Neural crest cell (in vitro differentiated cells): ENCODE measurements at places on chromosomes 2 and 18. TPM values are rescaled to one million over a fixed set of nuclear protein-coding genes. Genes with fewer than 3 reads are reported as not detected.

Gene KIAA2012
- total RNA-seq, result 0.07 and 0.34 TPM in 2 replicates

Gene RNASEH1
- total RNA-seq, result 28.9 and 33.7 TPM in 2 replicates

Gene PROC
- not detected in 2 replicates for total RNA-seq

GRCh38 chr2:158346032-158346431 is 110.5 kb downstream of the CCDC148 start:
- no peak overlapping the region for H3K27ac ChIP-seq
- DNase-seq, result no peak
- H3K4me3 ChIP-seq, result no peak overlapping the region
- H3K36me3 ChIP-seq, result peaks cover 2% of the 10 kb centered on the region

GRCh38 chr2:46120792-46121555 is 176.2 kb upstream of the EPAS1 start:
- no peaks in the 10 kb centered on the region for H3K36me3 ChIP-seq
- H3K27ac ChIP-seq, result no peak overlapping the region
- no peak overlapping the region for H3K4me3 ChIP-seq

DNA sequence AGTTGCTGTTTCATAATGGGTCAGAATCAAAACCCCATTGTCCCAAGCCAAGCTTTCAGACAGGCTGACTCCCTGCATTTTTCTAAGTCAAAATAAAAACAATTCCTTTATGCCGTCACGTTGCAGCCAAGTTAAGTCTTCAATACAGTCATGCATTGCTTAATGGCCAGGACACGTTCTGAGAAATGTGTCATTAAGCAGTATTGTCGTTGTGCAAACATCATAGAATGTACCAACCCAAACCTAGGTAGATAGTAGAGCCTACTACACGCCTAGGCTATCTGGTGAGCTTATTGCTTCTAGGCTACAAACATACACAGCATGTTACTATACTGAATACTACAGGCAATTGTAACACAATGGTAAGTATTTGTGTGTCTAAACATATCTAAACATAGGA is 160.4 kb upstream of the FOSL2 start:
- no peak overlapping the region for H3K4me3 ChIP-seq
- H3K27me3 ChIP-seq, result no peaks in the 10 kb centered on the region
- no peak for DNase-seq
- no peak overlapping the region for H3K27ac ChIP-seq

- peaks cover 47% of the 10 kb centered on the region for H3K4me1 ChIP-seq
- no peaks in the 10 kb centered on the region for H3K36me3 ChIP-seq
- no peak overlapping the region for H3K27ac ChIP-seq
- H3K27me3 ChIP-seq, result no peaks in the 10 kb centered on the region
- DNase-seq, result no peak
Measured at GRCh38 chr2:168189835-168190569, 57.4 kb downstream of the STK39 start.

DNA sequence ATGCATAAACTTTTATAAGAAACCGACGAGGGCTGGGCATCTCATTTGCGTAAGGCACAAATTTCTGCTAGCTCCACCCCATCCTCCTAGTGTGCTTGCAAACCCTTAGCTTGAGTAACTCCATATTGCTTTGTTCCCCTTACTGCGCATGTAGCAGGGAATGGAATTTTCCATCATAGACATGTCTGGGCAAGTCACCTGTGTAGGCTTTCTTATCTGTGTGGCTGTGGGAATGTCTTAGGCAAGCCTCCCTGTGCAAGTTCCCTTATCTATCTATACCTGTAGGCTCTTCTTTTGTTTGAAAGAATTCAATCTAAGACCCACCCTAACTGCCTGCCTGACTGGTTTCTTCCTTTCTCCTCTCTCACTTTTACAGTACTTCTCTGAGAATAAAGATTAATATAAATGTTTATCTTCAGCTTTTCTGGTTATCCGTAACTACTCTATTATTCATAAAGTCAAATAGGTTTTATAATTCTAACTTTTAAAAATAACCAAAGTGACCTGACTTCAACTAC is 217.6 kb upstream of the FIGN start:
- no peak overlapping the region for H3K27ac ChIP-seq
- H3K36me3 ChIP-seq, result no peaks in the 10 kb centered on the region
- DNase-seq, result no peak

DNA sequence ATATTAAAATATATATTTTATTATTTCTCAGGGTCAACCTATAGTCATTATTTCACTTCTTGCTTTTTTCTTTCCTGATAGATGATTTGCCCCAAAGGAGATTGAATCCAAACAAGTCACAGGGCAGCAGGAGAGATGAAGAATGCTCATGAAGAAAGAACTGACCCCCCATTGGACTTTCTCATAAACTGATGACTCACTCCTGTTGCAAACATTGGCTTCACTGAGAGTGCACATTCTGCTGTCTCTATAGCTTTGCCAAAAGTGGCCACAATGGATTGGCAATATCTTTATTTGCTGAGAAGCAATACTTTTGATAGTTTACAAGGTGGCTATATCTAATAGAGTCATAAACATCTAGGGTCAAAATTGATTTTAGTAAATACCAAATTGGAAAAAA is 55.9 kb upstream of the ZNF385B start:
- no peaks in the 10 kb centered on the region for H3K27me3 ChIP-seq
- H3K4me1 ChIP-seq, result no peaks in the 10 kb centered on the region
- DNase-seq, result no peak
- no peaks in the 10 kb centered on the region for H3K36me3 ChIP-seq
- H3K4me3 ChIP-seq, result no peak overlapping the region
- H3K27ac ChIP-seq, result no peak overlapping the region
